AG04449 (cell line): ENCODE measurements at places on chromosomes 6 and 20.
A peak's percentile ranks its signal among the peaks of the same experiment; 100 is the strongest.

- DNase-seq = peak; percentile 75
Observed at GRCh38 chr6:112298021-112298745, 43.8 kb upstream of the LAMA4 start.

- no peak for DNase-seq
Observed at GRCh38 chr6:169489563-169490245, 212.1 kb downstream of the WDR27 start.

GRCh38 chr6:109051301-109052017 is 43.2 kb downstream of the SESN1 start:
- DNase-seq = no peak

DNA sequence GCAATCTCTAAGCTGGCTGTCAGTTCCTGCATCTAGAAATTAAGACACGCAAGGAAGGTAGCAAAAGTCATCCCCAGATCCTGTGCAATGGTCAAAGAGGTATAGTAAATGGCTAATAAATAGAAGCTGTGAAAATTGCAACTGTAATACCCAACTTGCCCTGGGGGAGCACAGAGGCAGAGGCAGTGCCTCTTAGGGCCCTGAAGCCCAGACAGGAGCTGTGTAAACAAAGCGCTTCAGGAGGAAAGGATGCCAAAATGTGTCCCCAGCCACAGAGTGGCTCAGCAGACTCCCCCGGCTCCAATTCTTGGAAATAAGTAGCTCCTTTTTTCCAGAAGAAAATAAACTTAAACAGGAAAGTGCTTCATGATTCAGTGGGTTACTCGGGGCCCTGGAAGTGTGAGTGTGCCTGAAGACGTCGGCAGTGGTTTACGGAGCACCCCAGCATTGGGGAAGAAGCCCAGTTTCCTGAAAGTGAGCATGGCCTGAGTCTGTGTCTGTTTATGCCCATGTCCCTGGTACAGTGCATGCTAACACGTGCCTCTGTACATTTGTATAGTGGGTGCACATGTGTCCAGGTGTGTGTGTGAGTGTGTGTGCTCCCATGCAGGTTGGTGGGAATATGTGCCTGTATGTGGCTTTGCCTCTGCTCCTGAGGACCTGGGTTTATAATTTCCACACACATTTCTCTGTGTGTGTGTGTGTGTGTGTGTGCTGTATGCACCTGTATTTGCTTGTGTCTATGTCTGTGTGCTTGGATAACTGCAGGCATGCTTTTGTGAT is 246.7 kb downstream of the MAFB start:
- DNase-seq = no peak

GRCh38 chr6:135941275-135942025 is 89.9 kb downstream of the PDE7B start:
- DNase-seq = no peak
